ENCODE measurements at places on chromosomes 2 and 18.

GRCh38 chr2:237154082-237154638 lies 68.5 kb downstream of the COPS8 start:
- DNase-seq, result peak; percentile 21

GRCh38 chr2:160257041-160257742 lies 57.1 kb upstream of the ITGB6 start:
- no peak for DNase-seq

GRCh38 chr2:172564376-172564775 lies 8.5 kb downstream of the PDK1 start:
- no peak for DNase-seq

DNA sequence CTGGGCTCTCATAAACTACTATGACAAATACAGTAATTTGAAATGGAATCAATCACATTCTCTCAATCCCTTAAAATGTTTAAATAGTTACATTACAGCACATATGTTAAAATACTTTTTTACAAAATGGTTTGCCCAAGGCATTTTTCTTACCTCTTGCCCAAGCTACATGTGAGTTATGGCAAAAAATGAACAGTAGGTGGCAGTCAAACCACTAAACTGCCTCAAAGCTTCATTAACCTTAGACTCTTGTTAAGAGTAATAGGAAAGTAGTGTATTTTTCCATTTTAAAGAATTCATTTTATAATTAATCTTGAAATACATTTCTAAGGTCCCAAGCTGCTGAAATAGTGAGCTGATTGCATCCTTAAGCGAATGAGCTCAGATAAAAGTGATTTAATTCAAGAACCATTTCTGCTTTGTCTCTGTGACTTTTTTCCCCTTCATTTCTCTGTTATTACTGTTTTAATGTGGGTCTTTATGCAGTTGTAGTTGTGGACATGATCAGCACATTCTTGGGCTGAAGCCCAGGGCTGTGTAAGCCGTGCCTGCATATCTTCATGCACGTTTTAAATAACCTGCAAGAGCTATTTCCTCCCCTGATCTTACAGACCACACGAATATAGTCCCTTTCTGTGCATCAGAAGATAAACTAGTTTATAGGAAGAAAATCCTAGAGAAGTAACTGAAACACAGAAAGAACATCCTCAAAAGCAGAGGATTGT lies 311.8 kb downstream of the LNPK start:
- DNase-seq, result no peak

DNA sequence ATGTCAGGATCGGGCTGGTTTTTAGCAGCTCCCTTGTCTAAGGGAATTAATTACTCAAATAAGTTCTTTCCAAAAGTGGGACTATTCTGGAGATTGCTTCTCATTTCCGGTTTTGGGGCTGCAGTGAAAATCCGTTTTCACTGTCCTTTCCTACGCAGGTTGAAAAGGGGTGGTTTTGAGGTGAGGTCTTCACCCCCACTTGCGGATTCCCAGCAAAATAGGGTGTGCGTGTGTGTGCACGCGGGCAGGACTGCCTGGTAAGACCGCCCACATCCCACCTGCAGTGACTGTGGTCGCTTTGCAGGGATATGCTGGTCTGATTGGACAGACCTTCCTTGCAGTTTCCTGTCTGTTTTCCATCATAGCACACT lies 472 bp upstream of the PLEKHM3 start:
- DNase-seq, result no peak

DNA sequence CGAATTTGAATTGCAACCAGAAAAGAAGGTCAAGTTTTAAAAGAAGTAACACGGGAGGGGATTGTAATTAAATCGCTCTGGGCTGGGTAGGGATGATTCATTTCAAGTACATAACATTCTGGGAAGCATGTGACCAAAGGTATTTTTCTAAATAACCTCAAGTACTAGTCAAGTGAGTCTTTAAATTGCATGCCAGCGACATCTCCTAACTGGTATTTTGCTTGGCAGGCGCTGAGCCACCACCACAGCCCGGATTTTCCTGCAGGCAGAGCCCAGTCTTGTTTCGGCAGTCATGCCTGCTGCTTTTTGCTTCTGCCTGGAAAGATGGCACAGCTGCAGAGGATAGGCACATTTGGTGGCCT lies 33.7 kb upstream of the NPAS2 start:
- no peak for DNase-seq

DNA sequence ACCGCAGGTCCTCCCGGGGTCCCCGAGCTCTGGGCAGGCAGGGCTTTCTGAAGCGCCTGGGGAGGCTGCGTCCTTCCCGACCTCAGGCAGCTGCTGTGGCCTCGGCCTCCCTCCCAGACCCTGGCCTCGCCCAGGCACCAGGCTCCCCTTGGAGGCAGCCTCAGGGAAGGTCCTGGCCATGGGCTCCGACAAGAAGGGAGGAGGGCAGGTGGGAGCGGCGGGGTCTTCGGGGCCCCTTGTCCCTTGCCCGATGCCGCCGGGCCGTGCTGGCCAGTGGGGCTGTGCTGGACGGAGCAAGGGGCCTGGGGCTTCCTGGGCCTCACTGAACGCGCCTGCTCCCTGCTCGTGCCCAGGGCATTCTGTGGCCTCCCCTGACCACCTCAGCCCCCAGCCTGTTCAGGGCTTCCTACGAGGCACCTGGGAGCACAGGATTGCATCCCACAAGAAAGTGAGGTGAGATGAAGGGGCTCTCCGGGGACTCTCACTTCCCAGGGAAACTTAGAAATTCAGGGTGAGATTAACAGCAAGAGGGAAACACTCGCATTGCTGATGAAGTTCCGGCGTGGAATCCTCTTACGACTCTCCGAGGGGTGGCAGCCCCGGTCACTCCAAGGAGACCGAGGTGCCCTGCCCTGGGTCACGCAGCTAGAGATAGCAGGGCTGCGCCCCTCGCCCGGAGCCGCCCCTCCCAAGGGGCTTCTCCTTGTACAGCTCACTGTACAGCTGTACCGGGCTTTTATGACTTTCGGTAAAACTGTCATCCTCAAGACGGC lies 778 bp downstream of the MFSD2B start:
- no peak for DNase-seq

- DNase-seq, result no peak
These were observed 41.6 kb upstream of the POU3F3 start for GRCh38 chr2:104812286-104812685.

- DNase-seq, result no peak
These were observed 94.5 kb upstream of the CHRNA1 start for GRCh38 chr2:174858745-174859144.

DNA sequence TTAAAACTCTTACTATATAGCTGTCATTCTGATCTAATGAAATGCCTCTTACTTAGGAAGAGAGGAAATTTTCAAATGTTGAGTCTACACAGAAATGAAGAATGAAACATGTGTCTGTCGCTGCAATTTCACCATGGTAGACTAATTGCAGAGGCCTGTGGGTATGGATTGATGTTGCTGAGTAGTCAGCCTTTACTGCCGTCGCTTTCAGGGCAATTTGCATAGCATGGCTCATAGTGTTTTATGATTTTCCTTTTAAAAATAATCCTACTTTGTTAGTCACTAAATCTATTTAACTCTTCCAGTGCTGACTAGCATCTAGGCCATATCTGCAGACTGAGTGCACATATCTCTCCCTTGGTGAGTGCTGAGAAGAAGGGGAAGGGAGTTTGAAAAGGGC lies 819.2 kb downstream of the SATB2 start:
- no peak for DNase-seq

DNA sequence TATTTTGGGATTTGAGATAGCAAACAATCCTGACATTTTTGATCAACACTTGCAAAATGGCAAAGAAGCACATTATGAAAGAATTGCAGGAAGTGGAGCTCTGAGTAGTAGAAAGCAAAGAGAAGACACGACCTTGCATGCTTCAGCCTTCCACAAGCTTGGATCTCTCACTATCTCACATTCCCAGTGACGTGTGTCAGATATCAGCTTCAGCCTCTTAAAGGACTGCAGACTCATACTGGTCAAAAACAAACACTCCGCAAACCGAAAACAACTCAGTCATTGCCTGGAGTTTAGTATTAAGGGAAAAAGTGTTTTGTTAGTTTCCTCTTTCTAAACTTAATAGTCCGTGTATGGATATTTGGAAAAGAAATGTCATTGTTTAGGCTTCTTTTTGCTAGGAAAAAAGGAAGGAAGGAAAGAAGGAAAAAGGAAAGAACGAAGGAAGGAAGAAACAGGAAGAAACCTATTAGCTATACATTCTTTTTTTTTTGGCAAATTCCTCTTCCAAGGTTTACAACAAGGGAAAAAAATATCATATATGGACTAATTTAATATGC lies 32.6 kb upstream of the SLC40A1 start:
- no peak for DNase-seq

GRCh38 chr18:12552879-12553242 lies 105.0 kb downstream of the SPIRE1 start:
- no peak for DNase-seq

DNA sequence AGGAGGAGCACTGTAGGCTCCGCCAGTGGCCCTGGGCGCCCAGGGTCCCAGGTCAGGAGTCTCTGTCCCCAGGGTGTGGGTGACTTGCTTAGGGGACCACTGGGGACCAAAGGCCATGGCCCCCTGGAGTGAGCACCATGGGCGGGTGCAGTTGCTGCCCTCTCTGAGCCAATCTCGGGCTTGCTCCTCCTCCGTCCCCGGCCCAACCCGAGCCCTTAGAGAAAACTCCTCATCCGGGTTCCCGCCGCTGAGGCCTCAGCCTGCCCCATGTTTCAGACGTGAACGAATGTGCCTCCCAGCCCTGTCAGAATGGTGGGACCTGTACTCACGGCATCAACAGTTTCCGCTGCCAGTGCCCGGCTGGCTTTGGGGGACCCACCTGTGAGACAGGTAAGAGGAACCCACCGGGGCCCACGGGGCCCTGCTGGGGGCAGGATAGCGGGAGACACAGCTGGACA lies 38.6 kb downstream of the SNED1 start:
- DNase-seq, result no peak

GRCh38 chr18:13261661-13262357 lies 43.2 kb downstream of the LDLRAD4 start:
- no peak for DNase-seq

DNA sequence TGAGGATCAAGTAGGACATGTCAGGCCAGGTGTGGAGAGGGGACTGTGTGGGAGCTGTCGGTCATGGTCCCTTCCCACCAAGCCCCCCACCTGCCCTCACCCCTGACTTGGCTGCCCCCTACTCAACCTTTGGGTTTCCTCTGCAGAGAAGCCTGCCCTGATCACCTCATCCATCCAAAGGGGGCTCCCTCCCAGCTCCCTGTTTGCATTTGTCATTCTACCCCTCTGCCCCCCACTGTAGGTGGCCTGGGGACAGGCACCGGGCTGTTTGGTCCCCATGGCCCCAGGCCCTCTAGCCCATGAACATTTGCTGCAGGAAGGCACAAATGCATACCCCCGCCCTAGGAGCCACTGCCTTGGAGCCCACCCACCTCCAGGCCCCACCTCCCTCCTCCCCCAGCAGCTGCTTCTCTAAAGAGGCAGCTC lies 115.0 kb downstream of the SMAD7 start:
- DNase-seq, result no peak

GRCh38 chr2:144801766-144802165 lies 281.8 kb upstream of the ZEB2 start:
- no peak for DNase-seq

- DNase-seq, result no peak
These were observed 141.5 kb upstream of the SLC39A10 start for GRCh38 chr2:195515551-195515950.

DNA sequence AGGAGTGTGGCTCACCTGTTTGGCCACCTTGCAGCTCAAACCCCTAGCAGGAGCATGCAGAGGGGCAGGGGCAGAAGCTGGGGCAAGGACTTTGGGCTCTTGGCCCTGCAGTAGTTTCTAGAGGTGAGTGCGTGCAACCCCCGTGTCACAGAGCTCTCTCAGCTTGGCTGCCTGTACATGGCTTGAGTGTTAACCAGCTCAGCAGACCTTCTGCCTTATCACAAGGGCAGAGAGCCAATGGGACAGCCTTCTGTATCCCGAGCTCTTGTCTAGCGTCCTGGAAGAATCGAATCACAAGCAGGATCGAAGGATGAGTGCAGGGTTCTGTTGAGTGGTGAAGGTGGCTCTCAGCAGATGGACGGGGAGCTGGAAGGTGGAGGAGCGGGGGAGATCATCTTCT lies 120.3 kb upstream of the TMEM18 start:
- DNase-seq, result no peak

- no peak for DNase-seq
These were observed 203.3 kb downstream of the AFF3 start for GRCh38 chr2:99939135-99939534.

GRCh38 chr18:22114526-22115321 lies 54.7 kb upstream of the GATA6 start:
- DNase-seq, result no peak

DNA sequence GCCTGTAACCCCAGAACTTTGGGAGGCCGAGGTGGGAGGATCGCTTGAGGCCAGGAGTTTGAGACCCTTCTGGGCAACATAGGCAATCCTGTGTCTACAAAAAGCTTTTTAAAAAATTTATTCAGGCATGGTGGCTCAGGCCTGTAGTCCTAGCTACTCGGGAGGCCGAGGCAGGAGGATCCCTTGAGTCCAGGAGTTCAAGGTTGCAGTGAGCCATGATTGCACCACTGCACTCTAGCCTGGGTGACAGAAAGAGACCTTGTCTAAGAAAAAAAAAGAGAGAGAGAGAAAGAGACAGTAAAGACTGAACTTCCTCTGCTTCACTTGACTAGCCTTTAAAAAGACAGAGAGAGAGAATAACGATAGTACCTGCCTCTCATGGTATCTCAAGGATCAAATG lies 62.4 kb downstream of the INPP5D start:
- DNase-seq, result no peak

GRCh38 chr2:120802867-120803484 lies 67.3 kb downstream of the GLI2 start:
- no peak for DNase-seq

GRCh38 chr2:106975641-106976040 lies 89.7 kb upstream of the ST6GAL2 start:
- no peak for DNase-seq

GRCh38 chr18:64337018-64337417 lies 188.1 kb upstream of the LINC00305 start:
- DNase-seq, result no peak

DNA sequence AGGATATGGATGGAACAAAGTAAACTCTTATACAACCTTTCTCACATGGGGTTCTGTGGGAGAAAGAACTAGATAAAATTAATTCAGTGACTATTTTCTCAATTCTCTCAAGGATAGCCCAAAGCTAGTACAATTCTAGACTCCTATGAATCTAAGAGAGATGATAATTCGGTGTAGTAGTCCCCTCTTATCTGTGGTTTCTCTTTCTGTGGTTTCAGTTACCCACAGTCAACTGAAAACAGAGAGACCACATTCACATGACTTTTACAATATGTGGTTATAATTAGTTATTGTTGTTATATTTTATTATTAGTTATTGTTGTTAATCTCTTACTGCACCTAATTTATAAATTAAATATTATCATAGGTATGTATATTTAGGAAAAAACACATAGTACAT lies 53.5 kb upstream of the C2orf15 start:
- DNase-seq, result no peak

Data from NK-92 treated with Interleukin-12 subunit alpha and Interleukin-12 subunit beta, amount 100 ng/mL, for 24 hours (cell line).